ENCODE measurements at places on chromosomes 6 and 20. TPM values are rescaled to one million over a fixed set of nuclear protein-coding genes. Genes with fewer than 3 reads are reported as not detected.

CNBD2 gene
- 17.4 TPM for total RNA-seq

DNA sequence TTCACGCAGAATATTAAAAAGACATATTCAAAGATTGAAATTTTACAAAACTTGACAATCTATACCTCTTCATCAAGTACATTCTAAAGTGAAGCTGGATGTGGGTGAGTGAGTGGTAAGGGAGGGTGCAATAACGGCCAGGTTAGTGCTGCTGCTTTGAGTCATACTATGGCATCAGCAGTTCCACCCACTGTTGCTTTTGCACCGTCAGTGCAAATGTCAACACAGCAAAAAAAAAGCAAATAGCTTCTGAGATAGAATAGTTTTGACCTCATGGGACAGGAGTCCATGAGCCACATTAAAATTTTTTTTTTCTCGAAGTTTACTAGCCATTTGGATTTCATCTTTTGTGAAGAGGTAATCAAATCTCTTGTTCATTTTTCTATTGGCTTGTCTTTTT, 31.8 kb downstream of the PSMF1 start:
- H3K27ac ChIP-seq = no peak overlapping the region
- peaks cover 64% of the 10 kb centered on the region for H3K36me3 ChIP-seq
- no peaks in the 10 kb centered on the region for H3K27me3 ChIP-seq
- peaks cover 4% of the 10 kb centered on the region for H3K4me1 ChIP-seq

DNA sequence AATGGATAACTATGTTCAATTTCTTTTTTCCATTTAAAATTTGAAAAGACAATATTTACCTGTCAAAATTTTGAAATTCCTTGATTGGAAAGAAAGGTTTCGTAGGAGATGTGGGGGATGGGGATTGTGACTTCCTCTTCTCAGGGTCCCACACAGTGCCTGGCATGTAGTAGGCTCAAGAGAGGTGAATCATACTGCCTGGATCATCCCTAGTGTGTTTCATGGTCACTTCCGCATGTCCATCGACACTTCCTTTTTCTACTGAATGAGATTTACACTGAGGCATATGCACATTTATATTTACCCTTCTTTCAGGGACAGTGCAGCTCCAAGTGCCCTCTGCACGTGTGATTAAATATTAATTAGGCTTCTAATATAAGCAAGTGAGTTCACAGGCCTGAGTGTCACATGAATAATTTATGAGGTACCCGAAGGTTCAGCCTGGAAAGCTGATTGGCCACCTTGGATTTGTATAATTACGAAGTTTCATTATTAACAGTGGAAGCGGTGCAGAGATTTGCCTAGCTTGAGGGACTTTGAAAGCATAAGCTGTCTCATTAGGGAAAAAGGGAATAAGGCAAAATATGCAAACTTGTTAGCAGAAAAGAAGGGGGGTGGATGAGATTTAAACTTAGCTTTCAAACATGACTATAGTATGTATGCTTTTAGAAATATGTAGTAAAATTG, 177.5 kb upstream of the MMS22L start:
- no peak overlapping the region for H3K4me3 ChIP-seq
- H3K27ac ChIP-seq = no peak overlapping the region
- no peaks in the 10 kb centered on the region for H3K4me1 ChIP-seq
- no peaks in the 10 kb centered on the region for H3K27me3 ChIP-seq
- no peak for DNase-seq
- no peaks in the 10 kb centered on the region for H3K36me3 ChIP-seq

DNA sequence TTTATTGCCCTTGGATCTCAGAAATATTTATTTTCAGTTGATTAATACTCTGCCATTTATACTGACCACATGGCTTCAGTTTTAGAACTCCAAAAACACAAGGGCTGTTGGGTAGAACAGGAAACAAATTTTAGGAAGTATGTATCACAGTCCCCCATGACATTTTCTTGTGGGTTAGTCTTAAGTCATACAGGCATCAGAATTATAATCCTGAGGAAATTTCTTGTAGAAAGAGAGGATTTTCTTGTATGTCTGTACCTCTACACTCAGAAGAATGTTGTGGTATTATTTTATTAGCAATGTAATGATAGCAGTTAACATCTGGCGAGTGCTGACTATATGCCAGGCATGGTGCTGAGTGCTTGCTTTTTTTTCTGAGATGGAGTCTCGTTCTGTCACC, 302.9 kb downstream of the CLIC5 start:
- H3K36me3 ChIP-seq = no peaks in the 10 kb centered on the region
- H3K27me3 ChIP-seq = no peaks in the 10 kb centered on the region
- no peak overlapping the region for H3K27ac ChIP-seq
- H3K4me3 ChIP-seq = no peak overlapping the region
- peaks cover 23% of the 10 kb centered on the region for H3K4me1 ChIP-seq

RGS17 gene
- not detected for total RNA-seq

- peaks cover 52% of the 10 kb centered on the region for H3K36me3 ChIP-seq
- no peak overlapping the region for H3K4me3 ChIP-seq
- no peak for DNase-seq
- H3K4me1 ChIP-seq = no peaks in the 10 kb centered on the region
- H3K27me3 ChIP-seq = no peaks in the 10 kb centered on the region
Observed at GRCh38 chr6:149779644-149779963, 30.1 kb downstream of the PCMT1 start.

- H3K27me3 ChIP-seq = peaks cover 42% of the 10 kb centered on the region
- no peak for DNase-seq
Observed at GRCh38 chr20:45470937-45471336, 1.4 kb downstream of the WFDC2 start.

DNA sequence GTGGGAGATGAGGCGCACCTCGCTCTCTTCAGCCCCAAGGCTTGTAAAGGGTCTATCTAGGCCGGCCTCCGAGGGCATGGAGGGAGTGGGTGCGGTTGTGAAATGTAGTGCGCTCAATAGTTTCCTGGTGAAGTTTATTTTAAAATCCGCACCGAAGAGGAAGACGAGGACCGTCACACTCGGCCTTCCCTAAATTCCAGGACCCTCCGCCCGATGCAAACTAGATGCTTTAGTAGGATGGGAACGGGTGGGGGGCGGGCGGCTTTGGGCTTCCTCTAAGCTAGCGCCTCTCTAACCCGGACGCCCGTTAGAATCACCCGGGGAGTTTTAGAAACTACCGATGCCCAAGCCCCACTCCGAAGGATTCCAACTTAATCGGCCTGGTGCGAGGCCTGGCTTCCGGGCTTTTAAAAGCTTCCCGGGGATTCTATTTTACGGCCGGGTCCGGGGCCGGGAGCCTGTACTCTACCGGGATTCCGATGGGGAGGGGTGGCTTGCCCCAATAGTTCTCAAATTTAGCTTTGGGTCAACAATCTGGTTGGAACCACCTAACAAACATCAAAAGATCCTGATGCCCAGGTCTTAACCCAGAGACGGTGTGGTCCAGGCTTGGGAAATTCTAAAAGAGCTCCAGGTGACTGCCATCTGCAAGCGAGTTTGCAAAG, 548 bp upstream of the BCAS4 start:
- no peaks in the 10 kb centered on the region for H3K27me3 ChIP-seq
- H3K36me3 ChIP-seq = no peaks in the 10 kb centered on the region
- H3K4me1 ChIP-seq = peaks cover 34% of the 10 kb centered on the region

All from CD4-positive, alpha-beta T cell (primary cell).